ENCODE measurements at places on chromosomes 1 and 21.
A peak's percentile ranks its signal among the peaks of the same experiment; 100 is the strongest.

GRCh38 chr21:28781602-28782276 lies 210.9 kb downstream of the LTN1 start:
- peak; percentile 43 for DNase-seq

GRCh38 chr1:80639777-80640533 lies 1160.8 kb upstream of the ADGRL2 start:
- no peak for DNase-seq

DNA sequence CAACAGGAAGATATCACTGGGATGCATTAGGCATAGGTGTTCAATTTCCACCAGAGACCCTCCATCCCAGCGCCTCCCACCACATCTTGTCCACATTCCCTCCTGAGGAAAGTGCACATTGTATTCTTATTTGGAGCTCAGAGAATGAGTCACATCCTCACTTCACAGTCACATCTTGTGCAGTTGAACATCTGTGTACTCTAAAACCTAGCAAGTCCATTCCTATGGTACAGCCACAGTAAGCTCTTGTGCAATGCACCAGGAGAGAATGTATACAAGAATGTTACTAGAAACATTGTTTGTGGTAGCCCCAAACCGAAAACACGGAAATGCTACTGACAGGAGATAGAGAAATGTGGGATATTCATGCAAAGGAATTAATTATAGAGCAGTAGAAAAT lies 1.6 kb upstream of the KDF1 start:
- peak; percentile 92 for DNase-seq

DNA sequence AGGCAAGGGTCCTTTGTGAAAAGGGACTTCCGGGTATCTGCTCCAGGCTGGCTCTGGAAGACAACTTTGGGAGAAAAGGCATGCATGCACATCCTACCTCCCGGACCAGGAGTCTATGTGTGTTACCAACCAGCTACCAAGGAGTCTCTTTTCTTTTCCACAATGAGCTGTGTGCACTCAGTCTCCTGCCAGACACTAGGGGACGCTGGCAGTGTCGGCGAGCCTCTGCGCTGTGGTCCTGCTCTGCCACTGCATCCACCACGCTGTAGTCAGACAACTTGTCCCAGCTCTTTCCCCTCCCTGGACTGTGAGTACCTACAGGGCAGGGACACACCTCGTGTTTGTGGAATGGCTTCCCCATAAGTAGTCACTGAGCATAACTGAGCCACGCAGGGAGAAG lies 5.1 kb upstream of the SSR2 start:
- DNase-seq, result no peak

- no peak for DNase-seq
These were observed 54.7 kb upstream of the ARTN start for GRCh38 chr1:43878854-43879253.

DNA sequence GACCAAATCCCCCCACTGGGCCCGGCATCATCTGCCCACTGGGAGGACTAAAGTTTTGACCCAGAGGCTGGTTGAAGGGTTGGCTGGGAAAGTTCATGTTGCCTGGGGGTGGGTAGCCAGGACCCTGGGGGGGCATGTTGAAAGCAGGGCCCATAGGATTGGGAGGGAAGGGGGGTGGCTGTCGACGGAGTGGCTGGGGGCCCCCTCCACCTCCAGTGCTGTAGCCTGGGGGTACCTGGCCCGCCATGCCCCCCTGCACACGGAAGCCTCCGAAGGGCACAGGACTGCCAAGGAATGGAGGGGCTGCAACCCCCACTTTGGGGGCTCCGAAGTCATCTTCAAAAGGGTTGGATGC lies 2.2 kb downstream of the PYGO2 start:
- DNase-seq, result no peak

DNA sequence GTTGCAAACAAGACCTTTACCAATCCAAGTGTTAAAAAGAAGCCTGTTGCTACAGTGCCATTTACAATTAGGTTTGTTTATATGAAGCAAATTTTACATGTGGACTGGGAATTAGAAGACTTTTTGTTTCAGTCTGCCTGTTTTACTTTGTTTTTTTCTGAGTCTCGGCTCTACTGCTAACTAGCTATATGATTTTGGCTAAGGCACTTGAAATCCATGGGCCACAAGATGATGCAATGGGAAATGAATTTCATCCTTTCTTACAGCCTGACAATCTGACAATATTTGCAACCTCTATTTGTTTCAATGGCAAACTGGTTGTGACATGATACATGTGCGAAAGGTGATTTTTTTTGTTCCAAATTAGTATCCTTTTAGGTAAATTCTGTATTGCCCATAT lies 3.7 kb upstream of the PEX11B start:
- peak; percentile 67 for DNase-seq

- DNase-seq, result no peak
These were observed 204.6 kb upstream of the CSF3R start for GRCh38 chr1:36687312-36687711.

DNA sequence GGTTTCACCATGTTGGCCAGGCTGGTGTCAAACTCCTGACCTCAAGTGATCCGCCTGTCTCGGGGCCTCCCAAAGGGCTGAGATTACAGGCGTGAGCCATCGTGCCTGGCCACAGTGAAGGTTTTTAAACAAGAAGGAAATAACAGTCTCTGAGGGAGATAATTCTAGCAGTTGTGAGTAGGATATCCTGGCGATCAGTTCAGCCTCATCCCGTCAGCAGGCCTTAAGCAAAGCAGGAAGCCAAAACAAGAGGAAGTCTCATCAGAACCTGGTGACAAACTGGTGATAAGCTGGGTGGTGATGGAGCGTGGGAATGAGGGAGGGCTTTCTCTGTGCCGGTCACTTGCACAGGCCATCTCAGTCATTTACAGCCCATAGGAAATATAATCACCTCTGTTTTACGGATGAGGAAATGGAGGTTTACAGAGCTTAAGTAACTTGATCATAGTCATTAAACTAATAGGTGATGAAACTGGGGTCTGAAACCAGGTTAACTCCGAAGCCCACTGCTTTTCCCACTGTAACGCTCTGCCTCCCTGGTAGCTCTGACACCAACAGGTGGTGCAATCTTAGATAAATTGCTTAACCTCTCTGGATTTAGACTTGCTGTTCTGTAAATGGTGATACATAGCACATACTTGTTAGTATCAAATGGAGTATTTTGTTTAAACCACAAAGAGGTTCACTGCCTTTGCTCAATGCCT lies 40.8 kb upstream of the A3GALT2 start:
- no peak for DNase-seq
